Right cardiac atrium (tissue), 5 donors: ENCODE measurements at places on chromosomes 3 and 15.

DNA sequence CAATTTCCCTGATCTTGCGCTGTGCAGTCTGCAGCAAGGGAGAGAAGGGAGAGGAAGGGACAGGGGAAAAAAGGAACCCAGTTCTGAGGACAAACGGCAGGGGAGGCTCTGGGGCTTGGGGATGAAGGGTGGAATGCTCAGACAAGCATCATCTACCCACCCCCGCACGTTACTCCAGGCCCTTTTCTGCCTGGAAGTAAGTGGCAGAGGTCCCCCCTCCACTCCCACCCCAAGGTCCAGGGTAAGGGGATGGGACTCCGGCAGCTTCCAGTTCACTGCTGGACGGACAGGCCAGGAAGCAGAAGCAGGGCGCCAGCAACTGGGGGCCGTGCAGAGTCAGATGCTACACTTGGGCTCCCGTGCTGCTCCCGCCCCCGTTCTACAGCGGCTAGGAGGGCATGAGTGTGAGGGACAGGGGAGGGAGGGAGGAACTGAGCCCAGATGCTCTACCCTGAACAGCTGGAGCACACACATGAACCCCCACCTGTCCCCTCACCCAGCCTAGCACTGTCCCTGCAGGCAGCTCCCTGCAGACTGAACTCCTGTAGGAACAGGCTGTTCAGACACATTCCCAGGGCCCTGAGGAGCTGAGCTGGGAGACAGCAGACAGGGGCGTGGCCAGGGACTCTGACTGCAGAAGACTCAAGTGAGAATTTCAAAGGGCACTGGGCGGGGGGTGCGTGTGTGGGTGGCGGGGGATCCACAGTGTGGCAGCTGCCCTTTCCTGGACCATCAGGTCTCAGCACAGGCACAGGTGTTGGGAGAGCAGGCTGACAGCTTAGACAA, 59.7 kb downstream of the SENP2 start:
- DNase-seq: no peak

DNA sequence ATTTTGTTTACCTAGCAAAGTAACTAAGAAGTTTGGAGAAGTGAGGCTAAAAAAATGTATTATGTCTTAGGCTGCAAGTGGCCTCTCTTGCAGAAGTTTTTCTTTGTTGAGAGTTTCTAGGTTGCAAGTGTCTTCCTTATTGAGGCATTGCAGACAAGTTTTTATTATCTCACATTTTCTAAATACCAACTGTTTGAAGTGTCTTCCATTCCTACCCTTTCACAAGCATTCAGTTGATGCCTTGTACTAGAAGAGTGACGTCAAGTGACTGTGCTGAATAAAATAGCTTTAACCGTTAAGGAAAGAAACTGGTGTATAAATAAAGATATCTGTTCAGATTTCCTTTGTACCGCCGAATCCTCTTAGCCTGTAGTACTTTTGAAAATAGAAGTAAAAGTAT, 123.3 kb downstream of the ALCAM start:
- no peak for DNase-seq

GRCh38 chr3:177146646-177147045, 50.6 kb downstream of the TBL1XR1 start:
- DNase-seq: no peak

- DNase-seq: peak; percentile 58
Observed at GRCh38 chr15:25739687-25740121, 123.4 kb downstream of the ATP10A start.

DNA sequence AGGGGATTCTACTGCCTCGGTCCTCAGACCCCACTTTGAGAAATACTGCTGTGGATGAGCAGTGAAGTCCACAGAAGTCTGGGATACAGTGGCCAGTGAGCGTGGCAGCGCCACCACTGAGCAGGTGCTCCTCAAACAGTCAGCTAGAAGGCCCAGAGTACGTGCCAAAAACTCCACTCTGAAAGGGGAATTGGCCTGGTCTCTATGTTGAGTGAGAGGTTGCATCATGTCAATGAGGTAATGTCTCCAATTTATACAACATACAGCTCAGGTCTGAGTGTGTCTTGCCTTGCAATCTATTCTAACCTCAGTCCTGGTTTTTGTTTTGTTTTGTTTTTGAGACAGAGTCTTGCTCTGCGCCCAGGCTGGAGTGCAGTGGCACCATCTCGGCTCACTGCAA, 53.3 kb upstream of the ETV5 start:
- no peak for DNase-seq
